ENCODE measurements at places on chromosomes 3 and 15.

DNA sequence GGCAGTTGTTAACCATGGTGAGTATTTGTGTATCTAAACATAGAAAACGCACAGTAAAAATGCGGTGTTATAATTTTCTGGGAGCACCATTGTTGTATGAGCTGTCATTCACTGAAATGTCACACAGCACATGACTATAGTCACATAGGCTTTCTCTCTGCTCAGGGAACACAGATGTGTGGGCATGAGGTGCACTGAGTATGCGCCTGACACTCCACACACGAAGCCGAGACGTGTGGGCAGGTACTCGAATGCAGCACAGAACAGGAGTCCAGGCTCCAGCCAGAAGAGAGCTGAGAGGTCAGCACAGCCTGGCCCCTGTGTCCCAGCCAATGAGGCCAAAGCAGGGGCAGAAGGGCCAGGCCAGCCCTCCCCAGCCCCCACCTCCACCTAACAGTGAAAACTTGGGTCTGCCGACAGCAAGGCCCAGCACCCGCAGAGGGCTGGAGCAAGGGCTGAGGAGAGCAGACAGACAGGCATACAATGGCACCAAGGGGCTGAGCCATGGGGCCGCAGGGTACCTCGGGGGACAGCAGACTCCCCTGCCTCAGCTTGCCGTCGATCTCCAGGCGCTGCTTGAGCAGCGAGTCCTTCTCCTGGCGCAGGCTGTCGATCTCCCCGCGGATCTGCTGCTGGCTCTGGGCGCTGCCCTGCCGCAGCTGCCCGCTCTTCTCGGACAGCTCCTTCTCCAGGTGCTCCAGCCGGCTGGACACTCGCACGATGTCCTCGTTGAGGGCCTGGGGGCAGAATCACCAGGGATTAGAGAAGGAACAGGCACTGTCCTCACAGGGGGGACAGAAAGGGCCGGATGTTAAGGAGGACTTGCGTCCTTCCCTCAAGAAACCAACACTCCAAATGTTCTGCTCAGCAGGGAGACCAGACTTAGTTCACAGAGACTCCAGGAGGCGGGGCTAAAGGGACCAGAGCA is 24.0 kb downstream of the KIF7 start:
- DNase-seq = no peak

DNA sequence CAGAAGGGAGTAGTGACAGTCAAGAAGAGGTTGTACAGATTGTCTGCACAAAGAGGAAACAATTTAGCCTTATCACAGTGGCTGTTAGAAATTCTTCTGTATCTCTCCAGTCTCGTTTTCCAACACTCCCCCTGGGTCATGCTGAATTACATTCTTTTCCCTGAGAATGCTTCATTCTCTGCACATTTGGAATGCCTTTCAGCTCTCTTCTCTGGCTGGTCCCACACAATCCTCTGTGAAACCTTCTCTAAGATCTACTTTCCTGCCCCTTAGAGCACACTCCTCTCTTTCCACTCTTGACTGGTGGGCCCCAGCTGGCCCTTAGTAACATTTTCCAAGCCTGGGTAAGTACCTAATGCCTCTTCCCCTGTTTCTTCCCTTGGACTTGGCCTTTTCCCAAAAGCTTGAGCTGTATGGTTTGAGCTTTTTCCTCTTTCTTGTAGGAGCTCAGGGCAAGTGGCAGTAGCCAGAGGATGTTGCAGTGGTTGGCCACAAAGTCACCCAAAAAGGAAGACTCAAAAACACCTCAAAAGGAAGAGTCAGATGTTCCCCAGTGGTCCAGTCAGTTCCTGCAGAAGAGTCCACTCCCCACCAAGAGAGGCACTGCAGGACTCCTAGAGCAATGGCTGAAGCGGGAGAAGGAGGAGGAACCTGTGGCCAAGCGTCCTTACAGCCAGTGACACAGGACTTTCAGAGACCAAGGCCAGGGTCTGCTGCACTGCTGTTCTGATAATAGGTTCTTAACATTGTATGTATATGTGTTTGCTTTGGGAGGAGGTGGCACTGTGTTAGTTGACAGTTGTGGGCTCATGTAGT is 25.7 kb downstream of the HMCES start:
- no peak for DNase-seq

GRCh38 chr15:88375234-88375927 is 91.8 kb downstream of the MRPL46 start:
- DNase-seq = no peak

- DNase-seq = no peak
Observed at GRCh38 chr3:38003371-38003816, 12.8 kb downstream of the VILL start.

GRCh38 chr15:59887211-59887610 is 116.9 kb upstream of the FOXB1 start:
- no peak for DNase-seq

GRCh38 chr3:139629033-139629432 is 48.7 kb downstream of the NMNAT3 start:
- DNase-seq = no peak

- DNase-seq = no peak
Observed at GRCh38 chr3:126342211-126342610, 15.0 kb downstream of the KLF15 start.

- no peak for DNase-seq
Observed at GRCh38 chr15:94105760-94106159, 125.6 kb upstream of the MCTP2 start.

GRCh38 chr15:65374821-65375401 is 2.9 kb downstream of the IGDCC3 start:
- DNase-seq = no peak

DNA sequence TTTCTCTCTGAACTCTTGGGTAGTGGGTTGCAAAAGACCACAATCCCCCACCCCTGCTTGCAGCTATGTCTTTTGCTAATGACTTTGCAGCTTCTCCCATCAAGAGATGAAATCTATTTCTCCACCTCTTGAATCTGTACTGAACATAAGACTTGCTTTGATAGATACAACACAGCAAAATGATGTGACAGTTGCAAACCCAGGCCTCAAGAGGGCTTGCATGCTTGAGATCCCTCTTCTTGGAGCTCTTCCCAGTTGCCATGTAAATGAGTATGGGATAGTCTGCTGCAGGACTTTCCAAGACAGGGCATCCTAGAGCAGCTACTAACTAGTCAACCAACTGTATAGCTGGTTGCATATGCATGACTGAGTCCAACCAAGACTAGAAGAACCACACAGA is 783.6 kb downstream of the PDCD6IP start:
- no peak for DNase-seq

GRCh38 chr3:187616307-187616972 is 53.8 kb downstream of the SST start:
- no peak for DNase-seq

DNA sequence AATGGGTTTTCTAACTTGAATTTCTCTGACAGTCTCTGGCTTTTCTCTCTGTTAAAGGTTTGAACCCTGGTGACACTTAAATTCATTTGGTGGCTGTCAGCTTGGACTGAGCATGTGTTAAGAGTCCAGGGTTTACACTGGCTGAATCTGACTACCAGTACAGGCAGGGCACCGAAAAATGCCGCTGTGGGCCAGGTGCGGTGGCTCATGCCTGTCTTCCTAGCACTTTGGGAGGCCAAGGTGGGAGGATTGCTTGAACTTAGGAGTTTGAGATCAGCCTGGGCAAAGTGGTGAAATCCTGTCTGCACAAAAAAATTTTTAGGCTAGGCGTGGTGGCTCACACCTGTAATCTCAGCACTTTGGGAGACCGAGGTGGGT is 1.8 kb downstream of the MANF start:
- no peak for DNase-seq

DNA sequence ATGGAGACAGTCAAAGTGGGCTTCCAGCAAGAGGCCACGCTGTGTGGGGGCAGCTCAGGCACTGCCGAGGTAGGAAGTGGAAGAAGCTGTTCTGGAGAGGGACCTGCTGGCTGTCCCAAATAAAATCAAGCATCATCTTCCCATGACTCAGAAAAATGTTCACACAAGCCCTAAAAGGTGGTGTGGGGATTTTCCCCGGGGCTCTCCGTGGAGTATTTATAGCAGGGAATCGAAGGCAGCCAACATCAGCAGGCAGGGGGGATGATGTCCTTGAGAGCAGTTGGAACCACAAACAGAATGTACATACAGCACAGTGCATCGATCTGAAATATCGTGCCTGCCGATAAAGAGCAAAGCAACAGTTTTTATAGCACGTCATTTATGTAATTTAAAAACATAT is 27.6 kb downstream of the PRR23E start:
- DNase-seq = no peak

DNA sequence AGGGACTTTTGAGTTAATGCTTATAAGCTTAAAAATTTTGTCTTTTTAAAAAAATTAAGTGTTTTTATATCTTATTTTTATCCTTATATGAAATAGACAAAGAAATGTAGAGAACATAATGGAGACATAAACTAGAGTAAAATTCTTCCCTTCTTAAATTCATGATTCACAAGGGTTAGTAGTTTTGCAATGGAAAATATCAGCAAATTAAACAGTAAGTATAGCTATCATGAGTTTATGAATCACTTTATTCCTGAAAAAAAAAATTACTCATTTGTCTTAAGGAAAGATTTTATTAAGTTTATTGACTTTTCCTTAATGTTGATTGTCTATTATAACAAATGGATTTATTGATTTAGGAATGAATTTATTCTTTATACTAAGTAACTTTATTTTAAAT is 4.3 kb downstream of the ATP6V1A start:
- DNase-seq = no peak

GRCh38 chr3:114375608-114376421 is 82.0 kb downstream of the TIGIT start:
- DNase-seq = no peak

GRCh38 chr3:30438126-30438525 is 168.3 kb upstream of the TGFBR2 start:
- DNase-seq = no peak

GRCh38 chr3:103195216-103195615 is 760.4 kb downstream of the ZPLD1 start:
- no peak for DNase-seq

- no peak for DNase-seq
Observed at GRCh38 chr3:192054881-192055280, 593.9 kb downstream of the PYDC2 start.

DNA sequence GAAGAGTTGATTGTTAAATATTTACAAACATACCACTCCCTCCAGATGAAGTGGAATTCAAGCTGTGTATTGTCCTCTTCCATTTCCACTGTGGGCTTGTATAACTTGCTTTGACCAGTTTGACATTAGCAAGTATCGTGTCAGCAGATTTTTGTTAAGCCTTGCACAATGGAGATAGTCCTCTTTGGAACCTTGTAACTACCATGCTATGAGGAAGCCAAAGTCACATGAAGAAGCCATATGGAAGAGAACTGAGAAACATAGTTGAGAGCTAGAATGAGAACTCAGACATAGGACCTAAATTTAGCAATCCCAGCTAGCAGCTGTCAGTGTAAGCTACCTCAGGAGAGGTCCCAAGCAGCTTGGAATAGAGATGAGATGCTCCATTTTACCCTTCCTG is 889.2 kb downstream of the PDCD6IP start:
- DNase-seq = no peak

GRCh38 chr3:33798113-33798417 is 365 bp upstream of the PDCD6IP start:
- DNase-seq = no peak

- DNase-seq = no peak
Observed at GRCh38 chr15:34038871-34039789, at the start of gene AVEN. AVEN (minus strand) TSS chr15:34039204; CDS start chr15:34039046, 158 bp downstream.

GRCh38 chr3:193812078-193812725 is 219.2 kb downstream of the OPA1 start:
- peak; percentile 26 for DNase-seq

GRCh38 chr15:66730168-66731021 is 28.4 kb downstream of the SMAD6 start:
- DNase-seq = no peak

DNA sequence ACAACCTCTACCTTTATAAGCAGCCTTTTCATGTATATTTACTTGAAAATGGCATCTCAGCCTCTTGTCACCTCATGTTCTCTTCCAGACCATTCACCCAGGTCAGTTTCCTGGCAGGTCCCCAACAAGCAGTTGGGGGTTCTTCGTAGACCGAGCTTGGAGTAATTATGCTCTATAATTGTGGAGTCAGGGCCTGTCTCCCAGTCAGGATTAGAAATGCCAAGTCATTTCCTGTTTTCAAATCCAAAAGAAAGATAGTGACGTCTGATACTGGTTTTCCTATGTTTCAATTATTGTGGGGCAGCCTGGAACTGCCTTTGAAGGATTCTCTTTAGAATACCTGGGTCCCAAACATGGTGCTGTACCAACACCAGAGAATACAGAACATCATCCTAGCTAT is 430.6 kb downstream of the MECOM start:
- no peak for DNase-seq

DNA sequence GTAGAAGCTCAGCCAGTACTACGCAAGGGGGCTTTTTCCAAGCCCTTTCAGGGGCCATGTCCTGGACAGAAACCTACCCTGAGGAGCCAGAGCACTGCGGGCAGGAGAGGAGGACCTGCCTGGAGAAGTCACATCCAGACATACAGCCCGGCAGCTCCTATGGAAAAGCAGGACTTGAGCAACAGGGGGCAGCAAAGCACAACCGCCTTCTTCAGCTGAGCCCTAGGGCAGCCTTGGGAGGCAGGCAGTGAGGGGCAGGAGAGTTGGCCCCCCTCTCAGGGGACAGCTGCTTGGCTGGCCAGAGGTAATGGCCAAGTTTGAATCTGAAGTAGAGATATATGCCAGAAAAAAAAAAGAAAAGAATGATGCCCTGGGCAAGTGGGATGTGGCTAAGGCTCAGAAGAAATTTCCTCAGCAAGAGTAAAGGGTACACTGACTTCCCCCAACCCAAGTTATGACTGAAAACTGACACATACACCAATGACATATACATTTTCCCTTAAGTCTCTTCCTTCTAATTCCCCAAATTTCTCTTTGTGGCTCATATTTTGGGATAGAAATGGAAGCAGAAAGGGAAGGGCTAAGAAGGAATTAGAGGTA is 56.9 kb downstream of the CYP19A1 start:
- DNase-seq = no peak

DNA sequence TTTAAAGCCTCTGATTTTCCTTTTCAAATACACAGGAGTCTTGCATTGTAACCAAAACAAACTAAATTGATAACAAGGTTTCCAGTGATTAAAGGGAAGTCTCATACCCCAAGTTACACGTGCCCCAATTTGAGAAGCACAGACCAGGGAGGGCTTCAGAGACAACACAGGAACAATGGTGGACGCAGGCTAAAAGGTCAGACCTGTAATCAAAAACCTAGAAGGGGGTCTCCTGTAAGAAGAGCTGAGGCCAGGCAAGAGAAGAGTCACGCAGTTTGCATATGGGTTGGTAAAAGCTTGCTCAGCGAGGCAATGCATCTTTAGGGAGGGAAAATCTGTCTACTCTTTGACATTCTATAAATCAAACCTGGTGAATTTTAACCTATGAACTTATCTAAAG is 58.6 kb upstream of the MCF2L2 start:
- no peak for DNase-seq
